ENCODE measurements at places on chromosomes 12 and 14.

- no peak for DNase-seq
Observed at GRCh38 chr14:93019367-93019843, 96.3 kb downstream of the ITPK1 start.

GRCh38 chr14:100605230-100605629 is 18.0 kb upstream of the BEGAIN start:
- no peak for DNase-seq

DNA sequence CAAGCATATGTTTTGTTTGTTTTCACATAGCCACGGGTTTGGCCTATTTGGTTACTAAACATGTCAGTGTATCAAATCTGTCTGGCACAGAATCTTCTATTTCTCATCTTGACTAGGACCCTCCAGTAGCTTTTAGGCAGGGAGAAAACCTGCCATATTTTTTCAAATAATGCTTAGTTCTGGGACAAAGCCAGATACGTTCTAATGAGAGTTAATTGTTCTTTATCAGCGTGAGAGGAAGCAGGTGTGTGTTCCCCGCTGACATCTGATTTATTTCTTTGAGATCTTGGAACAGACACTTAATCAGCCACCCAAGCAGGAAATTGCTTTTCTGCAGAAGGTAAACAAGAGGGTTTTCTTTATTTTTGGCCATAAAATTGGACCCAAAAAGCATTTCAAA is 54.8 kb downstream of the GOLGA5 start:
- DNase-seq: no peak

DNA sequence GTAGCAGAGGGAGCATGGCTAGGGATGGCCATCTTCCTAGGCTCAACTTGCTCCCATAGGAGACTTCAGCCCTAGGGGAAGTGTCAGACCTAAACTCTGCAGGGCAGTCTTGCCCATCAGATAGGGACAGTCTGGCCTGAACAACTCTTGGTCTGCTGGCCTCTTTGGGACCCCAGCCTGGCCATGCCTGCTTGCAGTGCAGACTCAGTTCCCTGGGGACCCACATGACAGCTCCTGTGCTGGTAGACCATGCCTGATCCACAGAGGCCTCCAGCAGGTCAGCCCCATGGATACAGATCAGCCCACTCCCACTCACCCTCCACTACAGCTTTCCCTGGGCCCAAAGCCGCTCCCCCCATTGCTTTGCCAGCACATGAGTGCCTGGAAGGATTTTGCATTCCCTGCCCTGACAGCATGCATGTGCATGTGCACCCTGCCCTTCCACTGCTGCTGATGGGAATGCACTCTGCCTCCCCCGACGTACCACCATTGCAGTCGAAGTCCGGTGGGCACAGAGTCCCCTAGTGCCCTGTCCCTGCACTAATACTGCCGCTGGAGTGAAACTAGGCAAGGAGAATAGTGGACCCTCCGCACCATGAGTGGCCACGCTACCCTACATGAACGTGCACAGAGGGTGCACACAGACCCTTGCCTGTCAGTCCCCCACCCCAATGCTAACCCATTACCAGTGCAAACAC is 841.4 kb downstream of the FSCB start:
- no peak for DNase-seq

- DNase-seq: no peak
Observed at GRCh38 chr12:76942267-76942666, 63.4 kb upstream of the CSRP2 start.

GRCh38 chr12:32151552-32151951 is 44.9 kb downstream of the BICD1 start:
- DNase-seq: no peak

DNA sequence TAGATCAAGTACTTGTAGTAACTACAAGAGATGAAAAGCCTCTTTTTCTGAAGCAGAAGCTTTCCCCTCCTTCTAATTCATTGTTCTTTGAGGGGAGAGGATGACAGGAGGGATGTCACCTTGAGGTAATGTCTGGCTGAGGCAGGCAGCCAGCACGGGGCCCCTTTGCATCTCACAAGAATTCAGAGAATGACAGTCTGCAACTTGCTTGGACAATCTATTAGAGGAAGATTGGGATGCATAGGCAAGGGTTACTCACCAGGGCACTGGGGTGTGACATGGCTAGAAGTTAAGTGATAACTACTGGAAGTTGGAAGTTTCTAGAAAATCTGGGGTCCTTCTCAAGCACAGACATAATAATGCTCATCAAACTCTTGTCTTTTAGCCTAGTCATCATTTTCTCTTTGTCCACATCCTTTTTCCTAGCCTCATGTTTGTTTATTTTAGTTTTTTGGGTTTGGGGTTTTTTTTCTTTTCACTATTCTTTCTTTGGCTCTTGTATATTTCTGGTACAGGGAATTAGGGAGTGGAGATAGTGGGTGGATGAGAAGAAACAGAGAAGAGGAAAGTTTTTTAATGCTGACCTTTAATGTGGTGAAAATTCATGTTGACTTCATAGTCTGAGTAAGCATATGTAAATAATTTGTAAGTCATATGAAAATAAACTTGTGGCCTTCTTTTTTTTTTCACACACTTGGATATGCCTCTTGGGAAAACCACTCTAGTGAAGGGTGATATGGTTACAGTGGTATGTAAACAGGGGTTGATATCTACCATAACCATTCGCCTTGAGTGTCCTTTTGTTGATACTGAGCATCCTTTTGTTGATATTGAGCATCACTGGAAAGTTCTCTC is 55.1 kb downstream of the TTLL5 start:
- no peak for DNase-seq

DNA sequence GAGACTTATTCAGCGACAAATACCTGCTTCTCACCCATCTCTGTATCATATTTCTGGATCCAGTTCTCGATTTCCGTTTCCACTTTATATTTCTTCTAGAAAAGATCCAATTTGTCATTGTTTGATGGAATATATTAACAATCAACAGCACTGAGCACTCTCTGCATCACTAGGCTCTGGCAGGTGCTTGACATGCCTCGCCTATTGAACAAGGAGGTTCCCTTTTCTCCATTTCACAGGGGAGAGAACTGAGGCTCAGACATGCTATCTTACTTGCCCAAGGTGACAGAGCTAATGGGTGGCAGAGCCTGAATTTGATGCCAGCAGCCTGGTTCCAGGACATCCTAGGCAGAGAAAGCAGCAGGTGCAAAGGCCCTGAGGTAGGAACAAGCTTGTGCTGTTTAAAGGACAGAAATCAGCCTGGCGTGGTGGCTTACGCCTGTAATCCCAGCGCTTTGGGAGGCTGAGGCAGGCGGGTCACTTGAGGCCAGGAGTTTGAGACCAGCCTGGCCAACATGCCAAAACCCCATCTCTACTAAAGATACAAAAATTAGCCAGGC is 12.1 kb downstream of the RITA1 start:
- no peak for DNase-seq

DNA sequence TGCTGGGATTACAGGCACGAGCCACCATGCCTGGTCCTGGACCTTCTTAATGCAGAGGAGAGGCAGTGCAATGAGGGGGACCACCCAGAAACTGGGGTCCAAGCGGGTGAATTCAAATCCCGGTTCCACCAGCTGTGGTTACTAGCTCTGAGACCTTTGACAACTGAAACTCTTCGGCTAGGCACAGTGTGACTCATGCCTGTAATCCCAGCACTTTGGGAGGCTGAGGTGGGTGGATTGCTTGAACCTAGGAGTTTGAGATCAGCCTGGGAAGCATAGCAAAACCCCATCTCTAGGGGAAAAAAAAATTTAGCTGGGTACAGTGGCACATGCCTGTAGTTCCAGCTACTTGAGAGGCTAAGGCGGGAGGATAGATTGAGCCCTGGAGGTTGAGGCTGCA is 5.0 kb upstream of the CD4 start:
- no peak for DNase-seq

DNA sequence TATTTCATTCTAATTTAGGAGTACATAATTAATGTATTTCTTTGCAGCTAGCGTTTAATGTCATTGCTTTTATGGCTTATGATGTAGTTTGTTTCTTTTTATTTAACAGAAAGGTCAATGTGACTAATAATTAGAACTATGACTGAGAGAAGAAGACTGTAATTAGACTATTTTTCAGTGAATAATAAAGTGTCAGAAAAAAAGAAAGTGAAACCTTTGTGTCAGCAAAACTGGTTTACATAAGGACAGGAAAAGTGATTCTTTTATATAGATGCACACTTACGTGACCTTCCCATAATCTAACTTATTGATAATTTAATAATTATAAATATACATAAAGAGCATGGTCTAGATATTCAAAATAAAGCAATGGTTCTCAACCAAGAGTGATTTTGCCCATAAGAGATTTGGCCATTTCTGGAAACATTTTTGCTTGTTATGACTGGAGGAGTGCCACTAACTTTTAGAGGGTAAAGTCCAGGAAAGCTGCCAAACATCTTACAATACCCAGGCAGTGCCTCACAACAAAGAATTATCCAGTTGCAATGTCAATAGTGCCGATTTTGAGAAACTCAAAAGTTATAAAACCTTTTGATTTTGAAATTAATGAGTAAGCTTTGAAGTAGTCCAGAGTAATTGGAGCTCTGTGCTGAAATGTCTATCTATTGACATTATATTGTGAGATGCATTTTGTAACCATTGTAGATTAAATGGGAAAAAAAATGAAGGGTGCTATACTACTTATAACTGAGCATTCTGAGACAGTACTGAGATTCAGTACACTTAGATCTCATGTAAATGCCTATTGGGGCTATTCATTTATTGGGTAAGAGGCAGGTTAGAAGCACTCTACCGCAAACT is 227.1 kb downstream of the C12orf50 start:
- no peak for DNase-seq

GRCh38 chr14:29803045-29803444 is 124.6 kb downstream of the PRKD1 start:
- no peak for DNase-seq

- no peak for DNase-seq
Observed at GRCh38 chr12:1465990-1466389, 128.4 kb downstream of the FBXL14 start.

DNA sequence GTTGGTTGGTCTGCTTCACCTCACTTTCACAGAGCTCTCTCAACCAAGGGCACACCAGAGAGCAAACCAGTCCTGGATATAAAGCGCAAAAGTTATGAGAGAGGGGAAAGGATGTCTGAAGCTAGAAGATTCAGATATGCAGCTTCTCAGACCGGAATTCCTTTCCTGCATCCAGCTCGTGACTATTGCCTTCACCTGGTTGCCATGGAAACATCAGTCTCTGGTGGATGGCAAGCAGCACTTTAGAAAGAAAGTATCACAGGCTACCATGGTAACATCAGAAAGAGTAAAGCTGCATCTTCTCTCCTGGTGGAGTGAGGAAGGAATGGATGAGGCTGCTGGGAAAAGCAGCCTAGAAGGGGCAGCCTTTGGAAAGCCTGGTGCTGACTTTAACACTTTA is 13.7 kb downstream of the REM2 start:
- DNase-seq: no peak

- DNase-seq: no peak
Observed at GRCh38 chr14:94382716-94383596, 5.4 kb downstream of the SERPINA1 start.

- no peak for DNase-seq
Observed at GRCh38 chr12:93772003-93772700, 95.0 kb downstream of the CRADD start.

- no peak for DNase-seq
Observed at GRCh38 chr14:67331368-67332125, 28.1 kb downstream of the ATP6V1D start.

- DNase-seq: no peak
Observed at GRCh38 chr12:14303661-14304155, 61.8 kb upstream of the ATF7IP start.

Measured in forelimb muscle (tissue), 1 donor.